ENCODE measurements at places on chromosomes 4 and X.
A peak's percentile ranks its signal among the peaks of the same experiment; 100 is the strongest.

DNA sequence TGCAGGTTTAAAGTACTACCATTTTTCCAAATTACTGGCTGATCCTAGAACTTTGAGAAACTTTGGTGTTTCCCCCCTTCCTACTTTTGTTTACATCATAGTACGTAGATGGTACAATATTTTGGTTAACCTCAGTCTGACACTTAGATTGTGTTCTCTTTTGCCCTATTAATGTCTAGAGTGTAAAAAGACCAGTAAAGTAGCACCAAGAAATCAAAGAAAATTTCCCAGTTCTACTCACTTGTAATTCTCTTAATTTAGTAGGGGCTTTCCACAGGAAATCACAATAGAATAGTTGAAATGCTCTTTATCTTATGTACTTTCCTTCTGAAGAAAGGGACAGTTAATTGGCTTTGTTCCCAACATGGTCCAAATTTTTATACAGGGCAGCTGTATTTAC lies 51.6 kb downstream of the NFKB1 start:
- no peak for DNase-seq

DNA sequence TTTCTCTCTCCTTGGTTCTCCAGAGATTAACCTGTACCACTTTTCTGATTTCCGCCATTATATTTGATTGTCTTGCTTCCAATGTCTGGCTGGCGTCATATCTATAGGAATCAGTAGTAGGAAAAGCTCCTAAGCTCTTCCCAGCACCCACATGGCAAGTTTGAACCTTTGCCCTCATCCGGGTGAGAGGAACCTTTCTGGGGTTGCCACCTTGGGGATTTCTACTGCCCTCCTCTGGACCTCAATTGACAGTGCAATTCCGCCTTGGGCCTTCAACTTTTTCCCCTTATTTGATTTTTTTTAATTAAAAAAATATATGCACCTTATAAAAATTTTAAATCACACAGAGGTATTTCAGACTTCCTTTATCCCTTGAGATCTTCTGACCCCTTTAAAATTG lies 2.0 kb upstream of the CXorf66 start:
- DNase-seq = no peak

DNA sequence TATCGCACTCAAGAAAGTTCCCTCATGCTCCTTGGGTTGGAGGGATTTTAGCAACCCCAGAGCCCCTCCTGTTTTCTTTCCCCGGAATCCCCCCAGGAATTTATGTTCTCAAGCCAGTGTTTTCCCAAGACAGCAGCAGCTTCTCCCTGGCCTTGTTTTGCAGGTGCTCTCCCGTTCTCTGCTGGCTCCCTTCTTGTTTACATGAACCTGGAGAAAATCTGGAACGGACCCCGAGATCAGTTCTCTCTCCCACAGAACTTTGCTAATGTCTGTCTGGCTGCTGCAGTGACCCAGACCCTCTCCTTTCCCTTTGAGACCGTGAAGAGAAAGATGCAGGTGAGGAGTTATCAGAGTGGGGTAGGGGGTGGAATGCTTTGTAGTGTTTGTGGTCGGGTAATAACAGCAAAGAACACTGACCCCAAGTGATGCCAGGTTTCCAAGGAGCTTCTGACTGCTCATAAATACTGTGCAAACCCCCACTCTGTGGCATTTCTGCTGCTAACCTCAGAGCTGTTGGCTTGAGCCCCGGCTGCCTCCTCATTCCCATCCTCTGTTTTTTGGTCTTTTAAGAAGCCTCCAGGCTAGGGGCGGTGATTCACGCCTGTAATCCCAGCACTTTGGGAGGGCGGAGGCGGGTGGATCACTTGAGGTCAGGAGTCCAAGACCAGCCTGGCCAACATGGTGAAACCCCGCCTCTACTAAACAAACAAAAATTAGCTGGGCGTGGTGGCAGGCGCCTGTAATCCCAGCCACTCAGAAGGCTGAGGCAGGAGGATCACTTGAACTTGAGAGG lies 11.1 kb downstream of the SLC25A43 start:
- DNase-seq = no peak

DNA sequence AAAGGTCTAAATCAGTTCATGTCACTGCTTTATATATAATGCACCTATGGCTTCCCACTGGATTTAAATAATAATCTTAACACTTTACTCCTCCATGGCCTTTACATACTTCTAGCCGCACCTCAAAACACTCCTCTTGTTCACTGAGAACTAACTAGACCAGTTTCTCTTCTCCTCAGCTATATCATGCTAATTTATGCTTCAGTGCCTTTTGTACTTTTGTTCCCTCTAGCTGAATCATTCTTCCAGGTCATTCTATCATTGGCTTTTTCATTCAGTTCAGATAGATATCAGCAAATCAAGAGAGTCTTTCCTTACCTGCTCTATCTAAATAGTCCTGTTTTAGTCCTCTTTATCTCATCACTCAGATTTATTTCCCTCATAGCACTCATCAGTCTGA lies 64.2 kb downstream of the TET2 start:
- DNase-seq = no peak

DNA sequence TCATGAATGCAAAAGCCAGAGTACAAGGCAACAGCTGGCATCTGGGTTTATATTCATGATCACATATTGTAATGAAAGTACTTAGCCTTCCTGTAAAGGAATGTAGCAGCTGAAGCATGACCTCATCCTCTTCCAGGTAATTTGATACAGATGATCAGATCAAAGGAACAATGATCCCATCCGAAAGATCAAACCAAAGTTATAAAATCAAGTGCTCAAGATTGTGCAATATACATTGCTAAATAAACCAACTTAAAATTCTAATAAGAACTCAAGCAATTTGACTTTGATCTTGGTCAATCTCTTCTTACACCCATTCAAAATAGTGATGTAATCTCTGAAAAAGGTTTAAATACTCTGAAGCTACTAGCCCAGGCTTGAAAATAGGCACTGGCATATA lies 113.1 kb upstream of the INPP4B start:
- no peak for DNase-seq

GRCh38 chrX:153662266-153662665 lies 11.3 kb downstream of the PNCK start:
- DNase-seq = peak; percentile 27

GRCh38 chr4:55355555-55355954 lies 9.5 kb downstream of the SRD5A3 start:
- DNase-seq = no peak

GRCh38 chr4:159498446-159499115 lies 395.7 kb downstream of the RAPGEF2 start:
- DNase-seq = no peak

GRCh38 chr4:96465834-96466233 lies 625.9 kb downstream of the PDHA2 start:
- DNase-seq = no peak

DNA sequence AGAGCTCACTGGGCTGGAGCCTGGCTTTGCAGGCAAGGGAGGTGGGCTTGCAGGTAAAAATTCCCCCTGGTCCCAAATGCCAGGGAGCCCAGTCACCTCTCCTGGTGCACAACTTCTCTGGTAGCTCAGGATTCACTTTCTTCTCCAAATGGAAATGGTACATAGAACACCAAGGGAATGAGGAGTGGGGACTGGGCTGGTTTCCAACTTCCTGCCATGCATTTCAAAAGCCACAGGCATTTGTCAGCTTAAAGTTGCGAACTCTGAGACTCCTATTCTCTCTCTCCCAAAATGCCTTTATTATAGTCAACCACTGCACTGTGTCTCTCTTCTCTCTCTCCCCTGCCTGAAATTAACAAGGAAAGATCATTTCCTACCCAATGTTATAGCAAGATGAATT lies 177.3 kb downstream of the GRIA3 start:
- no peak for DNase-seq

GRCh38 chr4:98641906-98642668 lies 16.3 kb downstream of the TSPAN5 start:
- DNase-seq = no peak

- no peak for DNase-seq
These were observed 698.0 kb downstream of the FAT4 start for GRCh38 chr4:126012691-126013290.

GRCh38 chr4:110135523-110135922 lies 62.9 kb downstream of the ELOVL6 start:
- DNase-seq = no peak

GRCh38 chrX:40420899-40421729 lies 159.7 kb upstream of the ATP6AP2 start:
- no peak for DNase-seq

Data from stimulated activated CD8-positive, alpha-beta memory T cell treated with anti-CD3 and anti-CD28 coated beads, Interleukin-15, amount 100 ng/mL, for 1 hour (primary cell).